ENCODE measurements at places on chromosomes 16 and 17.

DNA sequence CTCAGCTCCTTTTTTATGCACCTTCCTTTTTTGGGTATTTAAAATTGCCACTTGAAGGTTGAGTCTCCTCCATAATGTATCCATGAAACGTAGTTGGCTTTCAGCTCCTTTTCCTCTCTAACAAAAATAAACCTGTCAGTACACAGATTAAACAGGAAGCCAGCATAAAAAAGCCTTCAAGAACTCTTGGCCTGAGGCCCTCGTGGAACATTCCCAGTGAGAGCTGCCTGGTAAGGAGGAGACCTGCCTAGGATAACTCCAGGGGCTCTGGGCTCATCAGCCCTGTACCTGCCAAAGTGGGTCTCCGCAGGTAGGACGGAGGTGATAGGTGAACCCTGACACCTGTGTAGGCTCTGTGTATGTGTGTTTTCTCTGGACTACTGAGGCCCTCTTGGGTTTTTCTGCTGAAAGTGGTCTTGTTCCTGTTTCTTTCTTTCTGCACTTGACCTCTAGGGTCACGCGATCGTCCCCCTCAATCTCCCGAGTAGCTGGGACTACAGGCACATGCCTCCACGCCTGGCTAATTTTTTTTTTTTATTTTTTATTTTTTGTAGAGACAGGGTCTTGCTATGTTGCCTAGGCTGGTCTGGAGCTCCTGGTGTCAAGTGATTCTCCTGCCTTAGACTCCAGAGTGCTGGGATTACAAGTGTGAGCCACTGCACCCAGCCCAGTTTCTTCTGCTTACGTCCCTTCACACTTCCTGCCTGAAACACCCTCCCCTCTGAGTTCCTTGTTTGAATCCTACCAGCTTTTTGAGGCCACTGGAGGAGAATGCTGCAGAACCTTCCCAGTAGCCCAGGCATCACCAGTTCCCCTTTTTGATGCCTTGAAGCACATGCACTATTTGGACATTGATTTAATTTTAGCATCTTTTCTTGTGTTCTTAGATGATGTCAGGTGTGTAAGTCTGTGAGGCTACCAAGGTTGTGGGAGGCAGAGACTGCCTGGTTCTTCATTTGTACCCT lies 9.8 kb downstream of the PGS1 start:
- DNase-seq, result no peak

DNA sequence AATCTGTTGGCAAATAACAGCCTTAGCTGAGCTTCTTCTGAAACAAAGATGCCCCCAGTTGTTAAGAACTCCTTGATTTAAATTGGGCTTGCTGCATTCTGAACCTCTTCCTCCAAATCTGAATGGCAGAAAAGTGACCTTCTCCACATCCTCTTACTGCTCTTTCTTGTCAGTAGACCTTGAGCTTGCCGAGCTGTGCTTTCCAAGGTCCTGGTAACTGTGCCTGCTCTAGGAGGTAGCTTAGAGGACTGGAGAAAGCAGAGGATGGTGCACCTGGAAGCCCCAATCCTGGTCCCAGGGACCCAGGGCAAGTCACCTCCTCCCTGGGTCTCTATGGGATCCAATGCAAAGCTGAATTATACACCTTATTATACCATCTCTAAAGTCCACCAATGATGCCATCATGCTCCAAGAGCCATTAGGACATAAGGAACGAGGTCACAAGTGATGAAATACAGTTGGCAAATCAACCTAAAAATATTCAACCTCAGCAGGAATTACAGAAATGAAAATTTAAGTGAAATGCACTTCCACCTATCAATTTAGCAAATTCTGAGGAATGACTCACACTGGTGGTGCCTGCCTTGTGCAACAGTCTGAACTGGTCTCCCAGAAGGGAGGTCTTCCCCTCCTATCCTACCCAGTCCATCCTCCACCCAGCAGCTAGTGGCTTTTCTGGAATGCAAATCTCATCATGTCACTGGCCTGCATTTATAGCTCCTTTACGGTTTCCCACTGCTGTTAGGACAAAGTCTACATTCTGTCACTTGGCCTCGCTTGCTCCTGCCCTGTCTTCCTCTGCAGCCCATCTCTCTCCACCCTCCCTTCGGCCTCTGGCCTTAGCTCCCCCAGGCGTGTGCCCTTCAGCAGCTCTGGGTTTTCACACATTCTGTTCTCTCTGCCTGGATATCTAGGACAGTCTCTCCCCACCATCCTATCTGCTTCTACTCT lies 36.6 kb downstream of the TOM1L2 start:
- peak; percentile 90 for DNase-seq

GRCh38 chr16:10308305-10309193 lies 77.3 kb upstream of the ATF7IP2 start:
- DNase-seq, result no peak

- DNase-seq, result no peak
Observed at GRCh38 chr16:62404842-62405611, 368.8 kb upstream of the CDH8 start.
